ENCODE measurements at places on chromosomes 3 and 15.

DNA sequence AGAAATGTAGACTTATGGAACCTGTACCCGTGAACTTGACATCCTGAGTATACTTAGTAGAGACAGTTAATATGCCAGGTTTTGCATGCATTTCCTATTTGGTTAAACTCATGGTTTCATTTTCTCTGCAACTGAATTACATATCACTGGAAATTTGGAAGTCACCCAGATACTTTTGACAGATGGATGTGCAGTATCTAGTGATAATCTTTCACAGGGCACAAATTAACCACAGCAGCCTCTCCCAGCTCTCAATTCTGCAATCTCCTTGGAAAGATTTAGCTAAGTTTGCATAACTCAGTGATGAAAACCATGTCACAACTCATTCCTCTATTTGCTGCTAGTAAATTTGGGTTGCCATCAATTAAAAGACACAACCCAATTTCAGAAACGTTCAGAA, 162.3 kb upstream of the TPM1 start:
- peak; percentile 46 for DNase-seq
- H3K4me1 ChIP-seq = peaks cover 4% of the 10 kb centered on the region
- H3K4me3 ChIP-seq = no peak overlapping the region
- H3K27ac ChIP-seq = no peak overlapping the region

GRCh38 chr3:119945291-119945690, 149.0 kb downstream of the GSK3B start:
- no peak overlapping the region for H3K27ac ChIP-seq
- H3K4me3 ChIP-seq = no peak overlapping the region
- no peak for DNase-seq
- H3K4me1 ChIP-seq = no peaks in the 10 kb centered on the region
- H3K36me3 ChIP-seq = no peaks in the 10 kb centered on the region
- H3K27me3 ChIP-seq = no peaks in the 10 kb centered on the region

DNA sequence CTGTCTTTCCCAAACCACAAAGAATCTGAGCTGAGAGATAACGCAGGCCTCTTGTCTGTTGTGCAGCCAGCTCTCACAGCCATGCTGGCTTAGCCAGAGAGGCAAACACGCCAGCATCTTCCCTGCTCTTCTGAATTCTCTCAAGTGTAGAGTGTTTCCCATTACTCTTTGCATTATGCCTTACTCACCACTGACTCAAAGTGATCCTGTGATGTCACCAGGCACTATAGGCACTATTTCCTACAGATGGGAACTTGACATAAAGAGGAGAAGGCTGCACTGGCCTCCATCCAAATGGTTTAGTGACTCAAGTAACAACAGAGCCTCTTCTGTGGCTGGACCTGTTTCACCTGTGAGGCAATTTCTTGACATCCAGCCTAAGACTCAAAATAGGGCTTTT, 44.4 kb downstream of the PDZRN3 start:
- no peaks in the 10 kb centered on the region for H3K27me3 ChIP-seq
- no peak overlapping the region for H3K4me3 ChIP-seq
- DNase-seq = peak; percentile 96
- peaks cover 2% of the 10 kb centered on the region for H3K4me1 ChIP-seq
- no peak overlapping the region for H3K27ac ChIP-seq
- H3K36me3 ChIP-seq = peaks cover 42% of the 10 kb centered on the region

DNA sequence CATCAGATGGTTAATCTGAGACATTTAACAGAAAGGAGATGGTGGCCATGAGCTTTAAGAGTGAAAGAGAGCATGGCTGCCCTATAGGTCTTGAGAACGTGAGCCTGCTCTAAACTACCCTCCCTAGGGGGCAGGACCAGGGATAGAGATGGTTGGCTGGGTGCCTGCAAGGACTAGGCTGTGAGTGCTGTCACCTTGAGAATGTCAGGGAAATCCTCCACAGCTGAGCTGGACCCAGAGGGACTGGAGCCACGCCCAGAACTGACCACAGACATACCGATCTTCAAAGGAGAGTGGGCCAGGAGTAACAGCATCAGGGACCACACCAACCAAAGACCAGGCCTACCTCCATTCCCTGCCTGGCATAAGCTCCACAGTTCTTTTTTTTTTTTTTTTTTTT, 53.6 kb upstream of the UBE2E1 start:
- H3K27me3 ChIP-seq = no peaks in the 10 kb centered on the region
- no peaks in the 10 kb centered on the region for H3K36me3 ChIP-seq
- H3K4me1 ChIP-seq = peaks cover 9% of the 10 kb centered on the region
- H3K4me3 ChIP-seq = no peak overlapping the region

GRCh38 chr3:20043396-20043795, 3.1 kb downstream of the KAT2B start:
- H3K4me3 ChIP-seq = peak overlapping the region; percentile 70
- H3K4me1 ChIP-seq = peaks cover 10% of the 10 kb centered on the region
- no peaks in the 10 kb centered on the region for H3K27me3 ChIP-seq
- H3K36me3 ChIP-seq = no peaks in the 10 kb centered on the region

DNA sequence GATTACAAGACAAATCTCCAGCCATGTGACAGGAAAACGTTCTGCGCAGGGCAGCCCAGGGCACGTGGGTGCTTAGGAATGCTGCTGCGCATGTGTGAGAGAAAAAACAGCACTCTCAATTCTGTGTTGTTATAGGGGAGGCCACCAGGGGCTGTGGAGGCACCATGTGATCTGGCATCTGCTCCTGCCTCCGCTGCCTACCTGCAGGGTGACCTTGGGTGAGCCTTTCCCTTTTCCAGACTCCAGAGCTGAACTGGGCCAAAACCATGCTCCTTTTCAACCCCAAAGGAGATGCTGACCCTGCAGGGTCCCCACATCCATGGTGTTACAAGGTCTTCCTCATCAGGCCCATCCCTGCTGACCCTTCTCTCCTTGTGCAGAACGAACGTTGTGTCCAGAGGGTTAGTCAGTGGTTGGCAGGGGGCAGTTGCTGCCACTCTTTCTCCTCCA, 81.5 kb upstream of the RASGRF1 start:
- H3K4me1 ChIP-seq = peaks cover 21% of the 10 kb centered on the region
- H3K36me3 ChIP-seq = no peaks in the 10 kb centered on the region
- H3K27me3 ChIP-seq = no peaks in the 10 kb centered on the region
- DNase-seq = no peak

GRCh38 chr15:94162939-94163338, 68.4 kb upstream of the MCTP2 start:
- H3K27ac ChIP-seq = no peak overlapping the region
- no peak for DNase-seq
- no peaks in the 10 kb centered on the region for H3K36me3 ChIP-seq
- no peak overlapping the region for H3K4me3 ChIP-seq
- no peaks in the 10 kb centered on the region for H3K27me3 ChIP-seq
